Activated CD8-positive, alpha-beta T cell treated with anti-CD3 and anti-CD28 coated beads, Interleukin-2, amount 10 ng/mL, durations not matched to agents 7 days and 5 days (primary cell): ENCODE measurements at places on chromosomes 5 and 9.

- DNase-seq = no peak
Observed at GRCh38 chr5:175724314-175725275, 66.7 kb downstream of the HRH2 start.

DNA sequence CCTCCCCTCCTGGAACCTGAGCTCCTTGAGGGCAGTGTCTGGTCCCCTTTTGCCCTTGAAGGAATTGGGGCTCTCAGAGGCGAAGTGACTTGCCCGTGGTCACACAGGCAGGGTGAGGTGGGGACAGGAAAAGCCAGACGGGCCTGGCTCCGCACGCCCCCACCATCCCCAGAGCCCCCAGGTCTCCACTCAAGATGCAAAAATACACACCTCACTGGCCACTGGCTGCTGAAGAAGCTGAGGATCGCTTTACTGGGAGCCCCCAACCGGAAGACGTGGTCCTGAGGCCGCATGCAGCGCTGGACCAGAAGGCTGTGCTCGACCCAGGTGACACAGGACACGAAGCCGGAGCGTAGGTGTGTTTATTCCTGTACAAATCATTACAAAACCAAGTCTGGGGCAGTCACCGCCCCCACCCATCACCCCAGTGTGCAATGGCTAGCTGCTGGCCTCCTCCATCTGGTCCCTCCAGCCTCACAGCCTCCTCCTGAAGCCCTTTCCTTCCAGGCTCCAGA, 7.6 kb upstream of the AK1 start:
- no peak for DNase-seq

GRCh38 chr5:140310434-140310833, 7.5 kb upstream of the PFDN1 start:
- no peak for DNase-seq

DNA sequence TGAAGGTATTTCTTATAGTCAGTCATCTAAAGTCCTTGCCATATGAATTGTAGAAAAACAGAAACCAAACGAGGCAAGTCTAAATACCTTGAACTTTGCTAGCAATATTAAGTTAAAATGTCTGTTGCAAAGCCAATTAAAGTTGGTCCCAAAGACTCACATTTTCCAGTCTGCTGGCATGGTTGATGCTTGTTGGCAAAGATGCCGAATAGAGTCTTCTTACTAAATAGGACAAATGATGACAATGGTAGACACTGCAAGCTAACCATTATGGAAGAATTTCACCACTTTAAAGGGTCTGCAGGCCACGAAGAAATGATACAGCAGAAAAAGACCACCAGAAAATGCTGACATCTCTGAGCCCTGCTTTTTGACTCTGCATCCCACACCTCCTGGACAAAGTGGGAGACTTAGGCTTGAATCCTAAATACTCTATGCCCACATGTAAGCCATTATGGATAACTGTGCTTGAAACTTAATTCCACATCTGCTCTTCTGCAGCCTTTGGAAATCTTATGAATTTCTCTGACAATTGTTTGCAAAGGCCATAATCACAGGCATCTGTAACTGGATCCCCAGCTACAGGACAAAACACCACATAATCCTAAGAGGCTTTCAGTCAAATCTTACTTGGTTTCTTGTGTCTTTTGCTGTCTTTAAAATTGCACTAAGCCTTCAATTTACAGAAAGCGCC, 61.3 kb downstream of the LHFPL2 start:
- no peak for DNase-seq

GRCh38 chr5:96079075-96079474, 117.4 kb upstream of the ELL2 start:
- no peak for DNase-seq

DNA sequence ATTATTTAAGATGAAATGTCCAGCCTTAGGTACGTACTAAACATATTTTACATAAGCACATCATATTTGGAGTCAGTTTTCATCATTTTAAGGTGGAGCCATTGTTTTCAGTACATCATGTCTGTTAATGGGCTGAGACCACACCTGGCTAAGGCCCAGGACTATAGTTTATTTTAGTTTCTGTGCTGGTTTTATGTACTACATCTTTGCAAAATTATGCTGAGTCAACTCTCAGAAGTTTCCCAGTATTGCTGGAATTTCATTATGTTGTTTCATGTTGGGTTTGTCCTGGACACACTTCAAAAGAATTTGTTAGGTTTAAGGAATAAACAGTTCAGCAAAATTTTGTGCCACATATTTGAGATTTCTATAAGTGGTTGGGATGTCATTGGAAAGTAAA, 171.2 kb downstream of the CCDC171 start:
- DNase-seq = no peak

GRCh38 chr9:85038061-85038460, 368.5 kb downstream of the NTRK2 start:
- no peak for DNase-seq

GRCh38 chr5:114391321-114391720, 29.5 kb downstream of the KCNN2 start:
- DNase-seq = no peak

DNA sequence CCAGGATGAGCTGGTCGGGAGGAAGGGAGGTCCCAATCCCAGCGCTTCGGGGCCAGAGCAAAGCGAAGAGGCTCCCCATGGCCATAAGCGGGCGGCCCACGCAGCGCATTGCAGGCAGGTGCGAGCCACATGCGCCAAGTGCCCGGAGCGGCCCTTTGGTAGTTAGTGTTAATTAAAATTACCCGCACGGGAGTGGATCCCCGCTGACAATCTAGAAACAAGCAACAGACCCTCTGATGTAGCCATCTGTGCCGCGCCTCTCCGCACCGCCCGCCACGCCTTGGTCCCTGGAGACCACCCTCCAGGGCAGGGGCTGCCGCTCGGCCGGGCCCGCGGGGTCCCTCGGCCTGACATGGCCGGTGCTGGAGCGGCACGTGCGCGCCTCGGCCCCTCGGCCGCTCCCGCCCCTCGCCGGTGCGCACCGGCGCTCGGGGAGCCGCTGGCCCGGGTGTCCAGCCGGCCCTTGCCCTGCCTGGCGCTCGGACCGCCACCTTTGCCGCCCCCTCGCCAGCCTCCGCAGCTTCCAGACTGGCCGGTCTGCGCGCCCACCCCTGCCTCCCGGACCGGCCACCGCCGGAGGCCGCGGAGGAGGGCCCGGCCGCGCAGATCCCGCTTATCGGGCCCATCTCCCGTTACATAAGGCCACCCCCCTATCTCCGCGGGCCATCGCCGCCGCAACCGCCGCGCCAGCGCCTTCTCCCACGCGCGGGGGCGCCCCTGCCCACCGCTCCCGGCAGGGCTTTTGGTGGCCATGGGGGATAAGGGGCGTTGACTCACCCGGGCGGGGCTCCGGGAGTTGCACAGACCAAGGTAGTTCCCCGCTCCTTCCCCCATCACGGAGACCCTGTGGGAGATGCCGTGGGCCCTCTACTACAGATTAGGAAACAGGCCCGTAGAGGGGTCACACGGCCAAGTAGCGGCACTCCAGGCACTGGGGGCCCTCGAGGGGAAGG, 1.9 kb upstream of the IL13 start:
- DNase-seq = peak; percentile 44
